BJ (cell line): ENCODE measurements at places on chromosomes 11 and 22.

GRCh38 chr11:31699066-31699465 lies 112.1 kb downstream of the PAX6 start:
- no peak for DNase-seq

- DNase-seq: no peak
Observed at GRCh38 chr11:34509336-34509876, 4.2 kb downstream of the ELF5 start.

DNA sequence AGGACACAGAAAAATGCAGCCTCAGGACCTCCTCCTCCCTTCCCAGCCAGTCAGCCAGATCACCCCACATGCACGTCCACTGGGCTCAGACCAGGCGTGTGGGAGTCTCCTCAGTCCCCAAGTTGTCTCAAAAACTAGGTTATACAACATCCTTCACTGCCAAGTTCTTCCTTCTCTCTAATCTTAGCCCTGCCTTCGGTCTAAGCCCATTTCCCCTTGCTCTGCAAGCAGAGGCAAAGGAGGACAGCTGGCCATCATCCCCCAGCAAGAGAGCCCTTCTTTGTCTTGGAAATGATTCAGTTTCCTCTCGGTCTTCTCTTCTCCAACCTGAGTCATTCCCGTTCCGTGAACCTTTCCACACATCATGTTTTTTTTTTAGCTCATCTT lies 14.0 kb upstream of the NRGN start:
- no peak for DNase-seq

GRCh38 chr22:47013861-47014635 lies 251.6 kb downstream of the TBC1D22A start:
- no peak for DNase-seq

GRCh38 chr11:77479746-77480352 lies 6.0 kb upstream of the PAK1 start:
- no peak for DNase-seq

GRCh38 chr22:49079027-49079725 lies 748.5 kb downstream of the BRD1 start:
- DNase-seq: no peak

DNA sequence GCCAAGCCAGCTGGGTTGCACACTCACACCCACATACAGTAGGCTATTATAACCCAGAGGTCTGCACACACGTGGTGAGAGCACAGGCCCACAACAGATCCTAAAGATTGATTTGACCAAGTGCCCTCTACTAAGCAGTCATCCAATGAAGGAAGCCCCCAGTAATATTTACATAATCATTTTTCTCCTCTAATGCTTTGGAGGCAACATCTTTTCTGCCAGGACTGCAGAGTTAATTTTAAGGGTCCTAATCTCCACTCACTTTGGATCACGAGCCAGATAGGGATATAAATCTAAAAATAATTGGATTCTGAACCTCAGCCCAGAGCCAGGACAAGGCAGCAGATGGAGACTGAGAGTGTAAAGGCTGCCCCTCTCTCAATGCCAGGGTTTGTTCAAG lies 49.1 kb upstream of the MTNR1B start:
- no peak for DNase-seq

- DNase-seq: no peak
Observed at GRCh38 chr11:24240496-24241175, 256.2 kb upstream of the LUZP2 start.

DNA sequence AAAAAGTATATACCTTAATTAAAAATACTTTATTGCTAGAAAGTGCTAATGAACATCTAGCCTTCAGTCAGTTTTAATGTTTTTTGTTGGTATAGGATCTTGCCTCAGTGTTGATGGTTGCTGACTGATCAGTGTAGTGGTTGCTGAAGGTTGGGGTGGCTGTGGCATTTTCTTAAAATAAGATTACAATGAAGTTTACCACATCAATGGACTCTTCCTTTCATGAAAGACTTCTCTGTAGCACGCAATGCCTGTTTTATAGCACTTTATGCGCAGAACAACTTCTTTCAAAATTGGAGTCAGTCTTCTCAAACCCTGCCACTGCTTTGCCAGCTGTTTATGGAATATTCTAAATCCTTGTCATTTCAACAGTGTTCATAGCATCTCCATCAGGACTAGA lies 50.6 kb downstream of the LDLRAD3 start:
- DNase-seq: no peak

DNA sequence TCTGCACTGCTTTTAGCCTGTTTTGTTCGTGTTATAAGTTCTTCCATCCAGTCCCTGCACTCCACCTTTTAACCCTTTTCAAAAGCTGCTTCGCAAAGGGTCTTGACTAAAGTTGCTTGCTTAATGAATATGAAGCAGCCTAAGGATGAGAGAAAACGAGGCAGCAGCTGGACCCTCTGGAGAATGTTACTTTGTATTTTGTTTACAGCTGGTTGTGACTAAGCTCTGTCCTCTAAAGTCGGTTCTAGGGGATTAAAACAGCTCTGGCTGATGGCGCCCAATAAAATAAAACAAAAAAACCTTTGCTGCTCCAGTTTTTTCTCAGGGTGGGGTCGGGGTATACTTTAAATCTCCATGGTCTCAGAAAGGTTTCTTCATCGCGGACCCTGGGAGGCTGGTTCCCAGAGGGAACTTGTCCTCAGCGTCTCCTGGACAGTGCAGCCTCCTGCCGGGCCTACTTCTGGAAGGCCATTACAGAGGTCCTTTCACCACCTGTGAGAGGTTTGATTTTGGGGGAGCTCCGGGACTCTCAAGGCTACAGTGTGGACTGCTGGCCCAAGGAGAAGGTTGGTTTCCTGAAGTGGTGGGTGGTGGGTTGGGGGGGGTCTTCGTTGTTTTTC lies 836 bp upstream of the RBM4 start:
- no peak for DNase-seq

DNA sequence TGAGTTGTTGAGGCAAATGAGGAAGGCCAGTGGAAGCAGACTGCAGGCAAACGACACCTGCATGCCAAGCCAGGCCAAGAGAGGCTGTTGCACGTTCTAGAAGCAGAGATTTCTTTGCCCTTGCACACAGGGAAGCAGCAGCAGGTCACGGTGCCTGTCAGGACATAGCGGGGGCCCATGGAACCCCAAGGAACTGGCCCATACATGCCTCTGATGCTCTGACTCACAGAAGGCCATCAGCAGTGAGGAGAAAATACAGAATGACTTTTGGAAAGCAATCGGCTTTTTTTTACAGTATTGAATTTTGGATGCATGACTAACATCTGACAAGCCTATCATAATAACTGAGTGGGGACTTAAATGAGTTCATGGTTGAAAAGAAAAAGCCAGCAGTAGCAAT lies 123.9 kb downstream of the MPPED1 start:
- no peak for DNase-seq

- no peak for DNase-seq
Observed at GRCh38 chr11:7906481-7906880, 24.6 kb downstream of the OR10A6 start.

GRCh38 chr22:23419171-23419570 lies 160.9 kb downstream of the IGLL1 start:
- no peak for DNase-seq

DNA sequence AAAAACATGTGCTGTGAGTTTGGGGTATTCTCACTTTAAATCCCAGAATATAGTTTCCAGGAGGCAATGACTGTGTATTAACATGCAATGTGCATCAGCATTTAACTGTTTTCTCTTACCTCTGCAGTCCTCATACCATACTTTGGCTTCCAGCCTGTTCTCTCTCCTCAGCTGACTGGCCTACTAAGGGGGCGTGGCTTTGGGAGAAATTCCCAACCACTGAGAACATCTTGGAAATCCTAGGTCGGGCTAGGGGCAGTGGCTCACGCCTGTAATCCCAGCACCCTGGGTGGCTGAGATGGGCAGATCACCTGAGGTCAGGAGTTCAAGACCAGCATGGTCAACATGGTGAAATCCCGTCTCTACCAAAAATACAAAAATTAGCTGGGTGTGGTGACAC lies 13.5 kb upstream of the ZC3H12C start:
- no peak for DNase-seq

- no peak for DNase-seq
Observed at GRCh38 chr22:45866646-45867117, 110.3 kb downstream of the WNT7B start.

- DNase-seq: no peak
Observed at GRCh38 chr11:27462543-27462942, 10.0 kb downstream of the LGR4 start.

DNA sequence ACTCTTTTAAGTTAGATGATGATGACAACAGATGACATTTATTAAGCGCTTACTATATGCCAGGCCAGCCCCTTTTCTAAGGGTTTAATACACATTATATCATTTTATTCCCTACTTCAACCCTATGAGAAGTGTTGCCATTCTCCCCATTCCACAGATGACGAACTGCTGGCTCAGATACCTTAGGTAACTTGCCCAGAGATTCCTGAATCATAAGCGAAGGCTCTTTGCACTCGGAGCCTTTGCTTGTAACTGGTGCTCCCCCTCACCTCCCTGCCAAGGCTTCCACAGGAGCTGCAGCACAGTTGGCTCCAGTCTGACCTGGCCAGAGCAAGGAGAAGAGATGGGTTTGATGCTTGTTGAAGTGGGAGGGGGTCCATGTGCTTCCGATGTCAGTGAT lies 43.0 kb downstream of the DBX1 start:
- DNase-seq: no peak
